Amniotic stem cell (primary cell): ENCODE measurements at places on chromosomes 13 and 19.

GRCh38 chr19:44113784-44114390, 688 bp downstream of the ZNF225 start:
- no peak for DNase-seq

DNA sequence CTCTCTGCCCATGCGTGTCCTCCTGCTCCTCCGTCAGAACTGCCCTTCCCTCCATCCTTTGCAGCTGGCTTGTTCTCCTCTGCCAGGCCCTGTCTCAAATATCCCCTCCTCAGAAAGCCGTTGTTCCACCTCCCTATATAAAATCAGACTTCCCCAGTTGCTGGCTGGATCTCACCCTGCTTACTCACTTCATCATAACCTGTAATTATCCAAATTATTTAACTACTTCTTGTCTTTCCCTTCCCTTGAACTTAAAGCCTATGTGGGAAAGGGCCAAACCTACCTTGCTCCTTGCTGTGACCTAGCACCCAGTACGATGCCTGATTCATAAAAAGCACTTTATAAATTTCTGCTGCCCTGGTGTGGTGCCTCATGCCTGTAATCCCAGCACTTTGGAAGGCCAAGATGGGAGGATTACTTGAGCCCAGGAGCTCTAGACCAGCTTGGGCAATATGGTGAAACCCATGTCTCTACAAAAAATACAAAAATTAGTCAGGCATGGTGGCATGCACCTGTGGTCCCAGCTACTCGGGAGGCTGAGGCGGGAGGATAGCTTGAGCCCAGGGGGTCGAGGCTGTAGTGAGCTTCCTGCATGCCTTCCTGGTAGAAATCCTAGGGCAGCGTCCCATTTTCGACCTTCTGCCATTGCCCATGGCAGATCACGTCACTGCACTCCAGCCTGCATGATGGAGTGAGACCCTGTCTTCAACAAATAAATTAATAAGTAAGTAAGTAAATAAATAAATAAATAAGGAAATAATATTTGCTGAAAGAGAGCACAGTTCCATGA, 39.5 kb upstream of the ZNF536 start:
- DNase-seq = no peak

- peak; percentile 67 for DNase-seq
Observed at GRCh38 chr13:114107686-114108081, 24.7 kb downstream of the RASA3 start.

- no peak for DNase-seq
Observed at GRCh38 chr13:24931450-24932251, 164.3 kb upstream of the PABPC3 start.

GRCh38 chr13:22175241-22175640, 504.4 kb downstream of the FGF9 start:
- no peak for DNase-seq

DNA sequence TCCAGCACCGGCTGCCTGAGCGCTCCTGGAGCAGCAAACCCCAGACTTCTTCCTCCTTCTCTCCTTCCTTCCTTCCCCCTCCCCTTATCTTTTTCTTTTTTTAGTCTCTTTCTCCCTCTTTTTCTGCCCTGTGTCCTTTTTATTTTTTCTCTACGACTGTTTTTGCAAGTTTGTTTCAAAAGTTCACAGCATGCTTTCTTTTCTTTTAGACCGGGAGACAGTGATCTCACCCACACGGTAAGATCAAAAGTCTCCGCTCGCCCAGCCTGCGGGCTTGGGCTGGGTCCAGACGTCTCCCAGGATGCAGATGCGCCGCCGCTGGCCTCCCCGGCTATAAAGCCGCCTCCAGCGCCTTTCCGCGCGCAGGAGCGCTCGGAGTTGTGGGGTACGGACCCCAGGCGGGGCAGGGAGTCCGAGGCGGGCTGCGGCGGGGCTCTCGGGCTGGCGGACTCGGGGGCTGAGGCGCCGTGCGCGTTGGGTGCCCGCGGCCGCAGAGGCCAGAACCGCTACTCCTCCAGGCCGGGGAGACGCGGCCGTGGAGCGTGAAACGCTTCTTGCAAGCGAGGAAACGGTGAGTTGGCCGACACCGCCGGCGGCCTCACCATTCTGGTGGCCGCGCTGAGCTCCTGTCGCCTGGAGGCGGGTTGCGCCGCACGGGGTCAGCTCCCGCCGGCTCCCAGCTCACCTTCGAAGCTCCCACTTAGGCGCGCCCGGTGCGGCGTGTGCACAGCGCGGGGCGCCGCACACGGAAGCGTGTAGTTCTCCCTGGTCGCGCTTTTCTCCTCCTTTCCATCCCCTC, 2.0 kb upstream of the TSHZ3 start:
- no peak for DNase-seq

- no peak for DNase-seq
Observed at GRCh38 chr13:73922493-73923393, 211.5 kb downstream of the KLF12 start.

DNA sequence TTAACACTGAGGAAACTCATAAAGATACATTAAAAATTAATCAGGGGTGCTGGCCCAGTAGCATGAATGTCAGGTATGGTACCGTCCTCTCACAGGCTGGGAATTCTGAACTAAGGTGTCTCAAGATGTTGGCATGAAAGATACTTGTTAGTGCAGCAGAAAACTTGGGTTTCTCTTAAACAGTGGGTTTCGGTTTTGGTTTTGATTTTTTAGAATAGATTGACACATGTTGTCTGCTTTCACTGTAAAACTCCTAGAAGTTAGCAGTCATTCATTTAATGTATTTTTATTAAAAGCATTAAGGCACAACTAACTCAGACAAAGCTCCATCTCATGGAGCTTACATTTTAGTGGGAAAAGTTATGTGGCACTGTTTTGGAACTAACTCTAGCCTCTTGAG, 3.5 kb upstream of the OBI1 start:
- no peak for DNase-seq

GRCh38 chr13:113320226-113320875, 23.3 kb downstream of the LAMP1 start:
- no peak for DNase-seq

DNA sequence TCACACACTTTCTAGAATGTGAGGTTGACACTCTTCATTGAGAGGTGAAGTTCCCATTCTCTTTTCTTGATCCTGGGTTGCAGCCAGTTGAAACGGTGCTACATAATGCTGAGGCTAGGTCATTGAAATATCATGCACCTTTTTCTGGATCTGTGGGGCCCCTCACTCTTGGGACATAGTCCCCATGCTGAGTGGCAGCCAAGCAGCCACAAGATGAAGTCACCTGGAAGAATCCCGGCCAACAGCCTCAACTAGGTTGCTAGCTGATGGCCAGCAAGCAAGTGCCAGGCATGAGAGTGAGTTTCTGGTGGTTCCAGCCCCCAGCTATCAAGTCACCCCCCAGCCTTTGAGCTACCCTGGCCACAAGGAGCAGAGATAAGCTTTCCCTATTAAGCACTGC, 148.5 kb upstream of the TSHZ3 start:
- no peak for DNase-seq

- DNase-seq = no peak
Observed at GRCh38 chr13:42279986-42280385, 8.0 kb downstream of the AKAP11 start.

DNA sequence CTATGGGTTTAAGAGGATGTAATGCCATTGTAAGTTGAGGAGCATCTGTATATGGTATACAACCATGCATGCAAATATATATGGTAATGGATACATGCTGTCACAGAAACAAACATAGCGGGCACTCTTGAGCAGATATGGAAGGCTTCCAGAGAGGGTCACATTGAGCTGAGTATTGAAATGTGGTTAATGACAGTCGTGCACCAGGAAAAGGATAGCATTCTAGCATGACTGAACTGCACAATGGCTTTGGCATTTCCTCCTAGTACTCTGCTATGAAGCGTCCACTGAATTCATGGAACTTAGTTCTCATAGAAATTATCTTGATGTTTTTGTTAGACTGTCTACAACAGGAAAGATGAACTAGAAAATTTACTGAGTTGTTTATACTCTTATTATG, 25.2 kb downstream of the DGKH start:
- DNase-seq = no peak

- DNase-seq = no peak
Observed at GRCh38 chr19:9073806-9074205, 13.1 kb upstream of the OR1M1 start.

DNA sequence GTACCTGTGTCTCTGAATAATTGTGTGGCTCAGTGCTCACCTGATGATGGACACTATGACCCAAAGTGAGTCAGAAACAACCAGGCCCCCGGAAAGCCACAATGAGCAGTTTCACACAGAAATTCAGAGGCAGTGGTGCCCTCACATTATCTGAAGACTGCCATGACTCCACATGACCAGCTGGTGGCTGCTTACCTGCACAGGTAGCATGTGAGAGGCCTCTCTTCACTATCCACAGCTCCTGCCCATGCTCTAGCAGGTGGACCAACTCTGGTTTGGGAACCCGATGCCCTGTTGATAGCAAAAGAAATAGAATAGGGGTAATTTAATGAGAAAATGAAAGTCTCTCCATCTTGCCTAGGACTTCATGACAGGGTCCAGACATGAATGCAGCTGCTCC, 7.2 kb downstream of the ZNF550 start:
- no peak for DNase-seq

DNA sequence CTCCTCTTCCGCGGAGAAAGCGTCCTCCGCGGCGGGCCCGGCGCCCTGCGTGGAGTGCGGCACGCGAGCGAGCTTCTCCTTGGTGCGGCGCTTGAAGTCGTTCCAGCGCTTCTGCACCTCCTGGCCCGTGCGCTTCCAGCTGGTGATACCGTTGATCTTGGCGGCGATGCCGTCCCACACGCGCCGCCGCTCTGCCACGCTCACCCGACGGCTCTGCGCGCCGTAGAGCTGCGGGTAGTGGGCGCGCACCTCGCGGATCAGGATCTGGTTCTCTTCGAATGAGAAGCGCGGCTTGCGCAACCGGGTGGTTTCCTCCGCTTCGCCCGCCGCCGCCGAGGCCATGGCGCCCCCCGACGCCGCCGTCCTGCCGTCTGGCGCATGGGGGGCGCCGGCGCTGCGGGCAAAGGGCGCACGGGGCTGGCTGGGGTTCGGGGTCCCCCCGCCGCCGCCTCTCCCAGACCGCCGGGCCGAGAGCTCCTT, 941 bp downstream of the MYPOP start:
- DNase-seq = peak; percentile 11

DNA sequence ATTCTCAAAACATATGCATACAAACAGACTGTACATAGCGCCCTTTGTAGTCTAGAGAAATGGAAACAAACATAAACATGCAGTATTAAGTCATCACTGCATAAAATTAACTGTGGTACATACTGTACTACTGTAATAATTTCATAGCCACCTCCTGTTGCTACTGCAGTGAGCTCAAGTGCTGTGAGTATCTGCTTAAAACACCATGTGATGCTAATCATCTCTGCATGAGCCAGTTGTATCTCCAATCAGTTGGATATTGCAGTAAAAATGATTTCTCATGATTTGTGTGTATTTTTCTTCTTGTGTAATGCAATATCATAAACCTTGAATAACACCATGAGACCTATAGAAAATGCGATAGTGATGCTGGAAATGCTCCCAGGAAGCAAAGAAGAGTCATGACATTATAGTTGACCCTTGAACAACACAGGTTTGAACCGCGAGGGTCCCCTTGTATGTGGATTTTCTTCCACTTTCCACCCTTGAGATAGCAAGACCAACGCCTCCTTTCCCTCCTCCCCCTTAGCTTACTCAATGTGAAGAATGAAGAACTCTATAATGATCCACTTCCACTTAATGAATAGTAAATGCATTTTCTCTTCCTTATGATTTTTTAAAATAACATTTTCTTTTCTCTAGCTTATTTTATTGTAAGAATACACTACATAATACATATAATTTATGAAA, 4.1 kb downstream of the TNFSF13B start:
- no peak for DNase-seq
